Right atrium auricular region (tissue), 2 donors: ENCODE measurements at places on chromosomes 1 and 21. TPM values are rescaled to one million over a fixed set of nuclear protein-coding genes. Genes with fewer than 3 reads are reported as not detected.

DNA sequence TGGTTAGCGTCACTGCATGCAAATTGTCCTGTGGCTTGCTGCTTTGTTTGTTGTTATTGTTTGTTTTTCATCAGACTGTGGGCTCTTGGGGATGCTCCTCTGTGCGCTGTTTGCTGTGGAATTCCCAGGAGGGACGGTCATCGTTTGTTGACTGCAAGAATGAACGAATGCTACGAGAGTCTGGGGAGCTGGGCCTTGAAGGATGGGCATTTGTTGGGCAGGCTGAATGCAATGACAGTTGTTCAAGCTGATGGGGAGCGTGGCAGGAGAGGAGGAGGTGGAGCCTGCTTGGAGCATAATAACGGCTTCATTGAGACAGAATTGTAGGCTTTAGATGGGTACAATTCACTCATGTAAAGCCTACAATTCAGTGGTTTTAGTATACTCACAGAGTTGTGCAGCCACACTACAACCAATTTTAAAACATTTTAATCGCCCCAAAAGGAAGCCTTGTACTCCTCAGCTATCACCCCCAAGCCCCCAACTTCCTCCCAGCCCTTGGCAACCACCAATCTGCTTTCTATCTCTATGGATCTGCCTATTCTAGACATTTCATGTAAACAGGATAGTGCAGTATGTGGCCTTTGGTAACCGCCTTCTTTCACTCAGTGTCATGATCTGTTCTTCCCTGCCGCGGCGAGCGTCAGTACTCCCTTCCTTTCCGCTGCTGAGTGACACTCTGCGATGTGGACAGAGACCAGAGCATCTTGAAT, 190.2 kb downstream of the CAMTA1 start:
- DNase-seq, result no peak

GRCh38 chr1:227741166-227741870, 6.1 kb downstream of the SNAP47 start:
- DNase-seq, result no peak

DNA sequence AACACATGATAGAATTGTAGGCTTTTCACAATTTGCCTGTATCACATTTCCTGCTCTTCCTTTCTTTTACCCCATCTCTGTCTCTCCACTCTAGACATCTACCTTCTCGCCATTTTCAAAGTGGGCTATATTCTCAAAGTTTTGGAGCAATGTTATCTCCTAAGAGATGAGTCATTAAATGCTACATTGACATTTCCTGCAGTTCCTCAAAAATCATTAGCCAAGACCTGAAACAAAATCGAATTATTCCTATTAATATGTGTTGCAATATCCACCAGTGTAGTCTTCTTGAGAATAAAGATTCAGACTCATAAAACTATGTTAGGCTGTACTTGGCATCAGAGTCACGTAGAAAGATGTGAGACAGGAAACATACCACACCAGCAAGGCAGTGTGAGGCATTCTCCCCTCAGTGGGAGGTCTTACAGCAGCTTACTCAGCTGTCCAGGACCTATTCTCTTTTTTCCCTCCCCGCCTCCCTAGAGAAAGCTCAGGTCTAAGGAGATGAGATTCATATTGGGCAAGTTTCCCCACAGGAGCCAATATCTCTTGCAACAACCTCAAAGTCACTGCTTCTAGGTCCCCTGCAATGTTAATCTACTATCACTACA, 38.8 kb downstream of the FRRS1 start:
- DNase-seq, result no peak

GRCh38 chr1:172169836-172170235, 250.6 kb upstream of the C1orf105 start:
- no peak for DNase-seq

Gene HSPA6
- 0.48 TPM for total RNA-seq

DNA sequence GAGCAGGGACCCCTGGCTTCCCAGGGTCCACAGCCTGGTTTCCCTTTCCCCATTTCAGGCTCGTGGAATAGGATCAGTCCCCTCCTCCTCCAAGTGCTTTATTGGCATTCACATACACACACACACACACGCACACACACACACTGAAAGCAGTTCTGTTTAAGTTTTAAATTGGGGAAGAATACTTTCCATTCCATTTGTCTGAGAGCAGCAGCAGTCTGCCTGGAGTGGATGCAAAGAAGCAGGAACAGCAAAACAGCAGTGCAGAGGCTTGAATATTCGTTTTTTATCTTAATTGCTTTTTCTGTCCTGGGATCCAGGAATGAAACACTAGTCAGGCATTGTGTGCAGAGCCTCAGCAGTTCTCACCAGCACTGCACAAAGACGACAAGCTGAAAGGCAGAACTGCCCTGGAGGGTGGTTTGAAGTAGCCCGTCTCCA, 7.1 kb downstream of the CYB561D1 start:
- DNase-seq, result no peak

Gene NPHP4
- 4.3 TPM for total RNA-seq

DNA sequence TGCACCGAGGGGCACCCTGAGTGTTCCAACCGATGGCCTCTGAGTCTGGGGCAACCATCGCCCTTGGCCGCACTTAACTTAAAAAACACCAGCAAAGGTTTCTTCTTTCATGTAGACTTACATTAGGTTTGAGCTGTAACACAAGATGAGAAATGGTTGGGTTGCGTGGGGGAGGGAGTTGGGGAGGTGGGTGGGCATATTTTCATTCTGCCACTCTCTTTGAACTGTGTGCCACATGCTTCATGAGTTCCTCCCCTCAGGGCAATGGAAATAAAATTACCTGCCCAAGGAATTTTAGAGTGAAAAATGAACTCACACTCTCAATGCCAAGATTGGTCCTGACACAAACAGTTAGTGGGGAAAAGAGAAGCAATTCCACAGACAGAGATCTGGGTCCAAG, 430.1 kb upstream of the USP24 start:
- DNase-seq, result no peak

DNA sequence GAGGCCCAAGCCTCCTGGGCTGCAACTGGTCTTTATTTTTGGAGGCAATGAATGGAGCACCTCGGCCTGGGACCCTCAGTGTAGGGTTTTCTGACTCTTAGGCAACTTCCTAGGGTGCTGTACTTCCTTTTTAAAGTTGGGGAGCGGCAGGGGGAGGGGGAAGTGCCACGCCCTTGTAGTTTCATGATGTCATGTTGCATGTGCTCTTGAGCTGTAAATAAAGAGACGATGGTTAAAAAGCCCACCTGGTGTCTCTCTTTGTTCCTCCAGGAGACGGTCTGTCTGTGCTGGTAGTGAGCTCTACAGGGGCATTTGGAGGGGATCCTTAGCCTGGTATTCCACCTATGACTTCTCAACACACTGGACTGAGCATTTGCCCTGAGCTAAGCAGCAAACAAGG, 10.3 kb upstream of the AGTRAP start:
- no peak for DNase-seq

DNA sequence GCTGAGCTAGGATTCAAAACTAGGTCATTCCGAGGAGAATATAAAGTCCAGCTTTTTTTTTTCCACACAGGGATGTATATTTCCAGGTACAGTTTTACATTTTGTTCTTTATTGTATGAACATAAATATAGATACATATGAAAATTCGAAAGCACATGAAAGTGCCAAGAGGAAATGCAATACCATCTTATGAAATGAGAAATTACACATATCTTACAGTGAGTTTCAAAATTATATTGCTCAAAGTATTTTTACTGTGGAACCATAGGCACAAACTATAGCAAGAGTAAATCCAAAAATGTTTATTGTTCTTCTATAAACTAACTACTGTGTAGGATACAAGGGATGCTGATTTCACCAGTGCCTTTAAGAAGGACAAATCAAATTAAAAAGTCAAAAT, 39.0 kb downstream of the PTPRC start:
- no peak for DNase-seq

GRCh38 chr1:5809207-5809788, 182.9 kb downstream of the NPHP4 start:
- DNase-seq, result no peak

DNA sequence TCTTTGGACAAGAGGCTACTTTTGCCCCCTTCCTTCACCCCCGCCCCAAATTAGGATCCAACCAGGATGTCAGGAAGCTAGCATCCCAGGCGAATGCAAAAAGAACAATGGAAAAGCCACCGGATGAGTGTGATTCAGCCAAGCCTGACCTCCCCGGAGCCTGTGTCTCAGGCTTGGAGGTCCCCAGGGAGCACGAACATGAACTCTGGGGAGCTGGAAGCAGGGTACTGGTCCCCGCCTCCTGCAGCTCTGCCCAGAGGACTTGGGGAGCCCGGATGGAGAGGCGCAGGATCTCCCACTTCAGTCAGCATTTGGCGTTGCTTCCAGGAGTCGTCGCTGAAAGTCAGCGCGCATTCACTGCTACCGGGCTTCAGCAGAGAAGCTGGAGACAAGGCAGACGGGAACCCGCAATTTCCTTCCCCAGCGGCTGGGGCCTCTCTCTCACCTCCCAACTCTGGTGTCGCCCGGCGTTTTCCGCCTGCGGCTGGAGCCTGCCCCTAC, 1.8 kb upstream of the TBX15 start:
- DNase-seq, result no peak

Gene FYB2
- 0.70 TPM for total RNA-seq

GRCh38 chr1:32981003-32981901, 16.6 kb upstream of the RNF19B start:
- DNase-seq, result peak; percentile 66

- no peak for DNase-seq
Measured at GRCh38 chr1:201448990-201449389, 20.0 kb downstream of the PHLDA3 start.

Gene TRAF5
- 2.1 TPM for total RNA-seq

DNA sequence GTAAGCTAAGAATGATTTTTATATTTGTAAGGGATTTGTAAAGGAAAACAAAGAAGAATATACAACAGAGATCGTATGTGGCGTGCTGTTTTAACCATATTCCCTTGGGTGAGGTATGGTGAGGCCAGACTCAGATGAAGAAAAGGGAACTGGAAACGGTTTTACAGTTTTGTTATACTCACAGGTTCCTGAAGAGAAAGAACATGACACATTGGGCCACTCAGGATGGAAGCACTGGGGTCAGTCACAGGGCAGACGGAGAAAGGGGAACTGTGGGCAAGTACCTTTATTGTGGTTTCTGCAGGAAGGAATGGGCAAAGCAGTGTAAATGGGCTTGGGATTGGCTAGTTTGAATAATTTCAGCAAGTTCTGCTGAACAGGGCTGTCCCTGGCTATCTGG, 177.4 kb downstream of the LBR start:
- no peak for DNase-seq

- DNase-seq, result peak; percentile 90
Measured at GRCh38 chr1:33633019-33633801, 160.8 kb downstream of the ZSCAN20 start.

DNA sequence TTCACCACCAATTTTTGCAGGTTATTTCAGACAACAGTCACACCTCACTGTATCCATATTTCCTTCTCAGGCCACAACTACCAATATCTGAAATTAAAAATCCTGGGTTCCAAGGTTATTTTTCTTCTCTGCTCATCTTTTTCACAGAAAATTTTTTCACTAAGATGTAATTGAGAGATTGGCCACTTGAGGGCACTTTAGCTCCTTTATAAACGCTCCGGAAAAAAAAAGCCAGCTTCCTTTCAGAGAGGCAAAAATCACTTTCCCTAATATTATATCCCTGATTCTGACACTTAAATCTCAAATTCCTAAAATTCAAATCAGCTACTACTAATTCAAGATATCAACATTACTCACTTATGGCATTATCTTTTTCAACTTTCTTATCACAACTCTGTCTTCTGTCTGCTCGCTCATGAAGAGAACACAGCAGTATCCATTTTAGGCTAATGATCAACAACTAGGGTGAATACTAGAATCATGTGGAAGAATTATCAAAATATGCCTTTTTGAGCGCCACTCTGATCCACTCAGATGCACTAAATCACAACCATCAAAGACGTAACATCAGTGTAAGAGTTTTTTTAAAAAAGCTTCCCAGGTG, 101.4 kb upstream of the RGS1 start:
- DNase-seq, result no peak

DNA sequence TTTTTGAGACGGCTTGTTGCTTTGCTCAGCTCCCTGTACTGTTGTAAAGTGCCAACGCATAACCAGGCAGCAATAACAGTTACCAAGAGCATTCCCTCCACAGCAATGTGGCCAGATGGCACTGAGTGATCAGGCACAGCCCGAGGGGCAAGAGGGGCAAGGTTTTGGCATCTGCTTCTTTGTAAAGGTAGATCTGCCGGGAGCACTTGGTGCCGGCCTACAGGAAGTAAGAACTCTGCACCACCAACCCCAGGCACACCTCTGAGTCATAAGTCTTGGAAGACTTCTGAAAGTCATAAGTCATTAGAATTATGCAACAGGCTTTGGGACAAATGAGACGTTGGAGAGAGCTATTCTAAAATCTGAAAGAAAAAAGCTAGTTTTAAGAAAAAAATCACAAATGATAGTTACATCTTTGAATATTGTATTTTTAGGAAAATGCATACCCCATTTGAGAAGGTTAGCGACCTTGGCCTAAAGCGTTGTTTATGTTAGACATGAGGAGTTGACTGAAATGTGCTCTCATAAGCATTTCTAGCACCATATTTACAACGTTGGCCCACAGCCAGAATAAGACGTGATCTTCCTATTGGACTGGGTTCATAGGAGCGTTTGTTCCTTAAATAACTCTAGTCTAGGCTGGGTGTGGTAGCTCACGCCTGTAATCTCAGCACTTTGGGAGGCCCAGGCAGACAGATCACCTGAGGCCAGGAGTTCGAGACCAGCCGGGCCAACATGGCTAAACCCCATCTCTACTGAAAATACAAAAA, 37.7 kb upstream of the MAP10 start:
- DNase-seq, result peak; percentile 79

Gene LCE2B
- total RNA-seq, result not detected

GRCh38 chr1:11046625-11047365, at the start of gene MASP2:
Gene MASP2, minus strand, starts transcription at chr1:11047239. Its CDS starts 32 bp downstream, at chr1:11047207.
- DNase-seq, result no peak

DNA sequence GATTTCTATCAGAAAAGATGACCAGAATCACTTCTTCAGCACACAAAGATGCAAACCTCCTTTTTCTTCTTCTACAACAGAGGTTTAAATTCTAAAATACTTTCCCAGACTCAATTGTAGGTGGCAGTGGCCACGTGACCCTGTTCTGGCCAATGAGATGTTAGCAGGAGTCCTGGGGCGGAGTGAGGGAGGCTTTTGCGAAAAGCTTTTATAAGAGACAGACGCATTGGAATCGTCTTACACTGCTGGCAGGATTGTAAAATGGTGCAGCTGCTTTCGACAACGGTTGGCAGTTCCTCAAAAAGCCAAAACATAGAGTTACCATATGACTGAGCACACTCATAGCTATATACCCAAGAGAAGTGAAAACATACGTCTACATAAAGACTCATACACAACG, 87.0 kb upstream of the MAGI3 start:
- DNase-seq, result no peak
